ENCODE measurements at places on chromosomes 11 and 22. TPM values are rescaled to one million over a fixed set of nuclear protein-coding genes. Genes with fewer than 3 reads are reported as not detected.

Gene RBM4B
- polyA plus RNA-seq: 30.6 TPM

DNA sequence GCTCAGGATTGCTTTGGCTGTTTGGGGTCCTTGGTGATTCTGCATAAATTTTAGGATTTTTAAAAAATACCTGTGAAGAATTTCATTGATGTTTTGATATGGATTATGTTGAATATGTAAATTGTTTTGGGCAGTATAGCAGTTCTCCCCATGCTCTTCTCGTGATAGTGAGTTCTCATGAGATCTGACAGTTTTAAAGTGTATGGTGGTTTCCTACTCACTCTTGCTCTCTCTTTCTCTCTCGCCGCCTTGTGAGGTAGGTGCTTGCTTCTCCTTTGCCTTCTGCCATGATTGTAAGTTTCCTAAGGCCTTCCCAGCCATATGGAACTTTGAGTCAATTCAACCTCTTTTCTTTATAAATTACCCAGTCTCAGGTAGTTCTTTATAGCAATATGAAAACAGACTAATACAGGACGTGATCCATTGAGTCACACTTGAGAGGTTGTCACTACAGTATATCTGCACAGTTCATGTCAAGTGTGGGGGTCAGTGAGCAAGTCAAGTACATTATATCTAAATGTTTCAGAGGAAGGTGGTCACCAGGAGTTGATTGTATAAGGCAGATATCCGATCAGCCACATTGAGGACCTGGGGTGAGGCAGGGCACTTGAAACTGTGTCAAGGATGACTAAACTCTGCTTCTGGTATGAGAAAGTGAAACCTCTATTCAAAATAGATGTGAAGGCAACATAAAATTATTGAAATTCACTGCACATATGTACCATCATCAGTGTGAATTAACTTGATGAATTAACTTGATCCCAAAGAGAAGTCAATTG, 70.7 kb upstream of the CCDC179 start:
- H3K27me3 ChIP-seq: no peaks in the 10 kb centered on the region
- no peaks in the 10 kb centered on the region for H3K4me1 ChIP-seq
- H3K36me3 ChIP-seq: no peaks in the 10 kb centered on the region
- H3K4me3 ChIP-seq: no peak overlapping the region

Gene RIC3
- polyA plus RNA-seq: 0.22 TPM

Gene MYEOV
- polyA plus RNA-seq: 0.96 TPM

DNA sequence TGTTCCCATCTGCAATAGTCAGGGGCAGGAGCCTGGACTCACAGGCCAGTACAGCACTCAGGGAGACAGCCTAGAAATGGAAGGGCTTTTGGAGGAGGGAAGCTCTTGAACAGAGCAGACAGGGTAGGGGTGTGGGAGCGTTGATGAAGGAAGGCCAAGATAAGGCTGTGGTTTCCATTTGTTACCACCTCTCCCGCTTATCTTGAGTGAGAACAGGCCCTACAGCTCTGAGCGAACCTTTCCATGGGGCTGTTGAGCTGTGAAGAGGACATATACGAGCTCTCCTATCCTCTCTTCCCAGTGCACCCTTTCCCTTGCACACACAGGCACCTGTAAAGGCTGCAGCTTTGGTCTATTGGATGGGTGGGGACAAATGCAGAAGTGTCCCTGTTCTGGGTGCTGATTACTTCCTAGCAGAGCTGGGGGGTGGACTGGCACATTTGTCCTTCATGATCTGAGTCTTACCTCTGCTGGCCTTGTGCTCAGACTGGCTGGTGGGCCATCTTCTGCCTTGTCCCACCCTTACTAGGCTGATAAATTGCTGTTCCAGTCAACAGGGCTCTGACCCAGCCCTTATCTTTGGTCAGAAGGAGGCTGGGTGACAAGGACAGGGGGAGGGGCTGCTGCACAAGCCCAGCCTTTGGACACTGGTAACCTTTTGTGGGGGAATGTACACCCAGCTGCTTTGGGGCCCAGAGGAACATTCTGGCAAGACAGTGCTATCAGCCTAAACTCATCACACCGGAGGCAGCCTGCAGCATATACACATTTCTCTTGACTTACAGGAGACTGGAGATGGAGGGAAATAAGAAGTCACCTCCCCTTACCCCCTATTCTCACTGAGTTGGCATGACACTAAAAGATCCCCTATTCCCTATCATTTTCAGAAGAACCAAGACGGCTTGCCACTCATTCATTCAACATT, 80.1 kb upstream of the NNMT start:
- no peak for DNase-seq
- H3K27me3 ChIP-seq: no peaks in the 10 kb centered on the region
- H3K27ac ChIP-seq: no peak overlapping the region
- no peaks in the 10 kb centered on the region for H3K36me3 ChIP-seq
- H3K4me1 ChIP-seq: peaks cover 5% of the 10 kb centered on the region

DNA sequence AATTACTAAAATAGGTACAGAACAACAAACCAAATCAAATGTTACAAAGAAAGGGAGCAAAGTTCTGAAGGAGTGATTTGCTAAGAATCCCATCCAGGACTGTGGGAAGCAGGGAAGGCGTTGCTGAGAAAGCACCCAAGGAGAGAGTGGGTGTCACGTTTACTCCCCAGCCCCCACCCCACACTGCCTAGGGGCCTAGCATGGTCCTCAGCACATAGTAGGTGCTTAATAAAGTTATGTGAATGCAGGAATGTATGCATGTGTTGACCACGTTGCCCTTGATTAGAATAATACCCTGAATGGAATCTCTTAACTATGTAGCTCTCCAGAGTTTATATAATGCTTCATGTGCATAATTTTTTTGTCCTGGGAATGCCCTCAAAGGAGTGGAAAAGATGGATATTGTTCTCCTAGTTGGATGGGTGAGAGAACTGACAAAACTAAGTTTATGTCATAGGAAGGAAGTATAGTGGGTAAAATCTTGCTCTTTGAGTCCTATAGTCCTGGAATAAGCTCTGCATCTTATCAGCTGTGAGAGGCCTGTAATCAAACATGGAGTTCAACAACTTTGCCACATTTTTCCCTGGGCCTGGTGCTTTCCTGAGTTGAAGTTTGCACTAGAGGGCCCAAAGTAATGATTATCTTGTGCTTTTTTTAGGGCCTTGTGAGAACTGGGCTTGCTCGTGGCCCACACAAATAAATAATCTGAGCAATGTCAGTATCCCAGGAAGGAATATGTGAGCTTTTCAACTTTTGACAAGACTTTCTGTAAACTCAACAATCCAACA, 53.8 kb upstream of the LMO2 start:
- no peak overlapping the region for H3K27ac ChIP-seq
- H3K27me3 ChIP-seq: no peaks in the 10 kb centered on the region
- H3K36me3 ChIP-seq: no peaks in the 10 kb centered on the region
- peaks cover 9% of the 10 kb centered on the region for H3K4me1 ChIP-seq
- no peak overlapping the region for H3K4me3 ChIP-seq

DNA sequence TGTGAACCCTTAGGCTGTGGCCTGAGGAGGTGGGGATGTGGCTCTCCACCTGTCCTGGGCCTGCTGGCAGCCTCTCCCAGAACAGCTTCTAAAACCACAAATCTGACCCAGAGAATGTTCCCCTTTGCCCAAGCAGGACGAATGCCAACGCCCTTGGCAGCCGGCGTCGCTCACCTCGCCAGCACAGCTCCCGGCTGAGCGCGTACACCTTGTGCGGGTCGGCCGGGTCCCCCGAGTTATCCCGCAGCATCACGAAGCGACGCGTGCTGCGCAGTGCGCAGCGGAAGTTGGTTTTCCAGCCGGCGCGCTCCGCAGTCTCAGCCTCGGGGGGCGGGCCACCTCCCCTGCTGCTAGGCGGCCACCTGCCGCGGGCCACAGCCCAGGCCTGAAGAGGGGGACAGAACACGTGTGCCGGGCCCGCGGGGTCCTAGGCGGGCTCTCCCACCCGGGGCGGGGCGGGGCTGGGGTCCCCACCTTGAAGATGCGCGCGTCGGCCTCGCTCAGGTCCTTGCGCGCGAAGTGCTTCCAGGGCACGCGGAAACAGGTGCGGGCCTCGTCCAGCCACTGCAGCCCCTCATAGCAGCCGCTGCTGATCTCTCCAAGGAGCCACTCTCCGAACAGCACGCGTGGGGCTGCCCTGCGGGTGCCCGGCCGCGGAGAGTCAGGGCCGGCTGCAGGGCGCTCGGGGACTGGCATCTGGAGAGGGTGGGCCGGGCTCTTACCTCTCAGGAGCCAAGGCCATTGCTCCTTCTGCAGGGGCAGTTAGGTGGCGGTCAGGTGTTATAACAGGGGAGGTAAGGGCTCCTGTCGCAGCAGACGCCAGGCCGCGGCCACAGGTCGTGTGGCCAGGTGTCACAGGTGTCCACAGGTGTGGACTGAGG, 887 bp downstream of the IRF7 start:
- no peak for DNase-seq
- H3K27ac ChIP-seq: peak overlapping the region; percentile 97
- H3K4me3 ChIP-seq: peak overlapping the region; percentile 91
- H3K36me3 ChIP-seq: peaks cover 55% of the 10 kb centered on the region

DNA sequence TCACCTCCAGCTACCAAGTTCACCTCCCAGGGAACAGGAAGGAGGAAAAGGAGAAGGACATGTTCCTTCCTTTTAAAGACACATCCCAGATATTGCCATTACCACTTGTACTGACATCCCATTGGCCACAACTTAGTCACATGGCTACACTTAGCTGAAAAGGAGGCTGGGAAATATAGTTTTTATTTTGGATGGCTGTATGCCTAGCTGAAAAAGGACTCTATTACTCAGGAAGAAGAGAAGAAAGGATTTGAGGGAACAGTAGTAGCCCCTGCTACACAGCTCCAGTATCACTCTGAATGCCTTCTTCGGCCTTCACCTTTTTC, 2.1 kb upstream of the APOA5 start:
- no peaks in the 10 kb centered on the region for H3K36me3 ChIP-seq
- H3K27me3 ChIP-seq: no peaks in the 10 kb centered on the region
- no peak overlapping the region for H3K27ac ChIP-seq
- peaks cover 6% of the 10 kb centered on the region for H3K4me1 ChIP-seq
- no peak overlapping the region for H3K4me3 ChIP-seq
- no peak for DNase-seq

Gene MS4A1
- polyA plus RNA-seq: 1.6 TPM

Gene SELENOO
- polyA plus RNA-seq: 16.2 TPM

Gene OR8A1
- polyA plus RNA-seq: 0.24 TPM

DNA sequence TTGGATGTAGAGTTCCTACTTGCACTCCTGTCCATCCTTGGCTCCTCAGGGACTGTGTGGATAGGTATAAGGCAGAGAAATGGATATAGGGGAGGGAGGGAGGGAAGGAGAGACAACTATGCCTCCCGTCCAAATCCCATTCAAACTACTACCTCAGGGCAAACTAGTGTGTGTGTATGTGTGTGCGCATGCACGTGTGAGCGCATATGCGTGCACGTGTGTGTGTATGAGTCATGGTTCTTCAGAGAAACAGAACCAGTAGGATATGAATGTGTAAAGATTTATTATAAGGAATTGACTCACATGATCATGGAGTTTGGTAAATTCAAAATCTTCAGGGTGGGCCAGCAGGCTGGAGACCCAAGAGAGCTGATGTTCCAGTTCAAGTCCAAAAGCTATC, 42.2 kb upstream of the DRD2 start:
- H3K4me1 ChIP-seq: no peaks in the 10 kb centered on the region
- no peak for DNase-seq
- H3K4me3 ChIP-seq: no peak overlapping the region

Gene ART1
- polyA plus RNA-seq: 6.3 TPM

DNA sequence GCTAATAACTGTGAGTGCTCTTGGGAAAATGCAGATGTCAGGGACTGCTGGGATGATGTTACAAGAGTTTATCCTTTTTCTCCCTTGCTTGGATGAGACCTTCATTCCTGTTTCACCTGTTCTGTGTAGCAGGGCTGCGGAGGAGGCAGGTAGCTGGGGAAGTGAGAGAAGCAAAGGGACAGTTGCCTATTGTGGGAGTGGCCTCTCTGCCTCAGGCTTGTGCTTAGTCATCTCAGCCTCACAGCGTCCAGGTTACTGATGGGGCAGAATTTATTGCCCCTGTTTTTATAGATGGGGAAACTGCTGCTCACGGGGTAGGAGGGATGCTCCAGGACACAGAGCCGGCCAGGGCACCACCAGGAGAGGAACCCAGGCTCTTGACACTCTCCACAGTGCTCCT, 1.7 kb downstream of the STX3 start:
- DNase-seq: no peak
- peaks cover 39% of the 10 kb centered on the region for H3K27me3 ChIP-seq
- peaks cover 18% of the 10 kb centered on the region for H3K4me1 ChIP-seq

GRCh38 chr22:46192210-46192993, 42.1 kb downstream of the PPARA start:
- no peak overlapping the region for H3K4me3 ChIP-seq
- no peak overlapping the region for H3K27ac ChIP-seq
- H3K27me3 ChIP-seq: no peaks in the 10 kb centered on the region
- H3K4me1 ChIP-seq: peaks cover 10% of the 10 kb centered on the region
- peaks cover 8% of the 10 kb centered on the region for H3K36me3 ChIP-seq
- DNase-seq: no peak

Gene POU2AF1
- 0.05 TPM for polyA plus RNA-seq

- no peaks in the 10 kb centered on the region for H3K27me3 ChIP-seq
- H3K4me3 ChIP-seq: no peak overlapping the region
- H3K27ac ChIP-seq: no peak overlapping the region
- H3K4me1 ChIP-seq: no peaks in the 10 kb centered on the region
Measured at GRCh38 chr11:95831198-95831883, 41.0 kb downstream of the CEP57 start.

- peaks cover 66% of the 10 kb centered on the region for H3K27me3 ChIP-seq
- H3K4me3 ChIP-seq: no peak overlapping the region
- H3K27ac ChIP-seq: no peak overlapping the region
Measured at GRCh38 chr11:720642-721246, 14.7 kb downstream of the EPS8L2 start.

GRCh38 chr11:88105951-88106350, 69.3 kb downstream of the RAB38 start:
- peak; percentile 43 for DNase-seq
- no peak overlapping the region for H3K27ac ChIP-seq
- H3K27me3 ChIP-seq: no peaks in the 10 kb centered on the region
- no peaks in the 10 kb centered on the region for H3K36me3 ChIP-seq

Gene VSIG10L2
- not detected for polyA plus RNA-seq

DNA sequence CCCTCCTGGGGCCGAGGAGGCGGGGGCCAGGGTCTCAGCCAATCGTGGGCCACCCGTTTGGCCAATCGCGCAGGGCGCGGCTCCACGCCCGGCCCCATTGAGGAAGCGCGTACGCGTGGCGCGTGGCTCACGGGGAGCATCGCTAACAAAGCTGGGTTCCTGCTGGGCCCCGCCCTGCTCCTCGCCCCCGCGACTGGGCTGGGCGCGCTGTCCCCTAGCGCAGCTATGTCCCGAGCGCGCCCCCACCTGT, 614 bp upstream of the ASCL2 start:
- H3K4me1 ChIP-seq: peaks cover 21% of the 10 kb centered on the region
- DNase-seq: peak; percentile 50
- H3K4me3 ChIP-seq: no peak overlapping the region

- no peak overlapping the region for H3K4me3 ChIP-seq
- H3K4me1 ChIP-seq: no peaks in the 10 kb centered on the region
- peaks cover 5% of the 10 kb centered on the region for H3K27me3 ChIP-seq
- no peak overlapping the region for H3K27ac ChIP-seq
- DNase-seq: no peak
Measured at GRCh38 chr11:64597671-64598101, 6.7 kb downstream of the SLC22A12 start.
